Fibroblast of skin of abdomen (primary cell): ENCODE measurements at places on chromosomes 13 and 19.
A peak's percentile ranks its signal among the peaks of the same experiment; 100 is the strongest.

DNA sequence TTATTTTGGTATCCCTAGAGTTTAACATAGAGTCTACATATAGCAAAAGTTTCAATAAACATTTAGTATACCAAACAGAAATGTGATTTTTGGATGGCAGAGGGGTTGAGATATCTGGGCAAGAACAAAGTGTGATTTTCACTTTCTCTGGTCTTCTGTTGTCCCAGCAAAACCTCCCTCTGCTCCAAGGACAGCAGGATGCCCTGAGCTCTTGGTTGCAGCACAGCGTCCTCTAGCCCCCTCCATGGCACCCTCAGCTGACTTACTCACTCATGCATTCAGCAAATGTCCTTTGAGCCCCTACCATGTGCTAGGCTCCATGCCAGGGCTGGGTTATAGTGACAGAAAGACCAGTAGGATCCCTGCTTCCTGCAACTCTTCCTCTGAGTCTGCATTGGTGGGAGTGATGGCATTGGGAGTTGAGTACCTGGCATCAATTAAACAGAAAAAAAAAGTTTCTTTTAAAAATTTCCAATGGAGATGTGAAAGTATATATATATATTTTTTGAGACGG lies 104.8 kb upstream of the UBL3 start:
- DNase-seq = no peak

DNA sequence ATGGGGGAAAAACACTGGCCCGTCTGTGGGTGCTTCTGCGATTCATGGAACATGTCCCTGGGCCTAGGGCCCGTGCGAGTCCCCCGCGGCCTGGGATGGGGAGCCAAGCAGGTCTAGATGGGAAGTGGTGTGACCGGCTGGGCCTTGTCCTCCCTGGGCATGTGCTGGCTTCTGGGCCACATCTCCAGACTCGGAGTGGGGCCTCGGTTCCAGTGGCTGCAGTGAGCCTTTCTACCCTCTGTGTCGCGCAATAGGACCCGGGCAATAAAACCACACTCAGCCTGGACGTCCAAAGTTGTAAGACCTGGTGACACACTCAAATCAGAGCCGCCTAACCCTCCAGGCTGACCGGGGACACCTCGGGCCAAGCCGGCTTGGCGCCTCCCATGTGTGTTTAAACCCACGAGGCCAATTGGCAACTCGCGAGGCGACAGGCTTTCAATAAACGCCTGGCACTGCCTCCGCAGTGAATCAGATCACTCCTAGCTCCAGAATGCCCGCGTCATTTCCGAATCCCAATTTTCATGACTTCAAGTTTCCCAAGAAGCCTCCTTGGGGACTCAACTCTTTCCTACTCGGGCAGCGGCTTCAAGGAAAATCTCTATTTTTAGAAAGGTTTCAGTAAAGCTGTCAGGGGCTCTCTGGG lies 57.3 kb downstream of the KLF2 start:
- peak; percentile 20 for DNase-seq

- DNase-seq = peak; percentile 86
Observed at GRCh38 chr13:111202745-111203144, 87.6 kb downstream of the ARHGEF7 start.

DNA sequence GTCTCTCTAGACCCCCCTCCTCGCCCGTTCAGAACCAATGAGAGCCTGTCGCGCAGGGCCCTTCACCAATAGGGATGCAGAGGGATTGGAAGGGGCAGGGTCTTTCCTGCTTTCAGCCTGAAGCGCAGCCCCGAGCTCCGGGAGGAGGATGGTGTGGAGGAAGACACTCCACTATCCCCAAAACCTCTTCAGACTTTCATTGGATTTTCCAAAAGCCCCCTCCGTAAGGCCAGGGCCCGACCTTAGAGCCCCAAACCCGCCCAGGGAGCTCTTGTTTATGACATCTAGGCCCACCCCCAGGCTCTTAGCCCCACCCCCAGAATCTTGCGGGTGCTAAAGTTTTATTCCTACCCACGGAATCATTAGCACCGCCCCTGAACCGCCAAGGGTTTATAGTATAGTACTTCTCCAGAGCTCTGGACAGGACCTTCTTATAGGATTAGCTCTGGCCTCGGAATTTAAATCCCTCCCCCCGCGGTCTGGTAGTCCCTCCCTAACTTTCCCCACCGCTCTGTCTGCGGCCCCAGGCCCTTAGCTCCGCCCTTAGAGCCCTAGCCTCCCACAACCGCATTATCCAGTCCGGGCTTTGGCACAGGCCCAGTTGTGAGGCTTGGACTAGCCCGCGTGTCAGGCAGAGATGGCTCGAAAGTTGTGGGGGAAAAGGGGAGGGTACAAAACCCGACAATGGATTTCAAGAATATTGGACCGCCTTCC lies 6.6 kb upstream of the EML2 start:
- DNase-seq = peak; percentile 91

- no peak for DNase-seq
Observed at GRCh38 chr13:73828811-73829210, 305.4 kb downstream of the KLF12 start.

GRCh38 chr13:24905242-24905641 lies 141.3 kb downstream of the RNF17 start:
- DNase-seq = peak; percentile 58

DNA sequence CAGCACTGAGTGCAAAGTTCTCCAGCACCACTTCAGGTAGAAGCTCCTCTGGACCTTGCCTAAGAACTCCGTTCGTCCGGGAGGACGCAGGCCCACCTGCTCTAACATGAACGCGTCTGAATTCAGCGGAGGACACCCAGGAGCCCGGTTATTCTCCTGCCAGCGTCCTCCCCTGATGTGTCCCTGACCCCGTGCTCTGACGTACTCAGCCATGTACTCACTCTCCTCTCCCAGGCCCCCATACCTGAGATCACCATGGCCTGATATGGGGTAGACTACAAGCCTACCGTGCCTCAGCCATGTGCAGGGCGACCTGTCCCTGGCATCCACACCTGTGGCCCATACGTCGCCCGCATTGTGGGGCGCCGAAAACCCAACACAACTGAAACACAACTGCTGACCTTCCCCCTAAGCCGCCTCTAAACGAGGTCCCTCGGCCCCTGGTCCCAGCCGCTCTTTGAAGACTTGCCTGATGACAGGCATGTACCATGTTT lies 744 bp upstream of the ZNF584 start:
- no peak for DNase-seq

- no peak for DNase-seq
Observed at GRCh38 chr13:39185326-39185725, 147.1 kb downstream of the NHLRC3 start.

- DNase-seq = no peak
Observed at GRCh38 chr19:567296-567900, 5.0 kb upstream of the BSG start.

- DNase-seq = no peak
Observed at GRCh38 chr19:31174948-31175347, 174.3 kb downstream of the TSHZ3 start.

- DNase-seq = no peak
Observed at GRCh38 chr19:10694706-10695307, 6.4 kb upstream of the QTRT1 start.

DNA sequence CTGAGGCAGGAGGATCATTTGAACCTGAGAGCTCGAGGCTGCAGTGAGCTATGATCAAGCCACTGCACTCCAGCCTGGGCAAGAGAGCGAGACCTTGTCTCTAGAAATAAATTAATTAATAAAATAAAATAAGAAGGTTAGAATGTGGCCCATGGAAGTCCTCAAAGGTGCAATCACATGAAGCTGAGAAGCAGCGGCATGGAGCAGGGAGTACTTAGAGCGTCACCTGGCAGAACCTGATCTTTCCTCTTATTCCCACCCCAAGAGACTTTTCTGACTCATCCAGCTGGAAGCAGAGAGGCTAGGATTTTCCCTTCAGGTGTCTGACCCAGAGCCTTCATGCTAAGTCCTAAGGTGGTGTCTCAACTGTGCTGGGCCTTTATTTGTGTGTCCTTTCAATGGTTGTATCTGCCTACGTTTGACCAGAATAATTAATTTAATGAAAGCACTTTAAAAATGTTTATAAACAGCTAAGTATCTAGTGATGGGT lies 8.9 kb upstream of the MRPS31 start:
- no peak for DNase-seq

DNA sequence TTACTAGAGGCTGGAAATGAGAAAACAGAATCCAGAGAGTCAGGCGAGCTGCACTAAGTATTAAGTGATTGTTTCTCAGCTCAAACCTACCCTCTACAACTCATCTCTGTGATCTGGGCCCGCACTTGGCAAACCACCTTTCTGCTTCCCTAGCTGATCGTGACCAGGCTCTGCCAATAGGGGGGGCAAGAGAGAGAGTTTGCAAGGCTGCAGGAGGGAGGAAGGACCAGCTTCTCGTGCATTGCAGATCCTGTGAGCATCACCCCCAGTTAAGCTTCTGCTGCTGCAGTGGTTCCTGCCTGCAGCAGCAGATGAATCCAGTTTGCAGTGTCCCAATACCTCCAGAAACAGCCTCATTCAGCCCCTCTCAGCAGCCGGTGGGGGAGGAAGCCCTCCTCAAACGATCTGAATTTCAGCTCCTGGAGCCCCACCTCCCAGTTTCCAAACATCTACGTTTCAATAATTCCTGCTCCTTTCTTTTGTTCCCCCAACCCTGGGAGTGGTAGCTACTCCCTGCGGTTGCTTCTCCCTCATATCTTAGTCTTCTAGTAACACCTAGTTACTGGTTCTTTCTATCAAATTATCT lies 20.0 kb downstream of the XRCC1 start:
- peak; percentile 56 for DNase-seq

GRCh38 chr13:113856716-113857065 lies 7.2 kb downstream of the GAS6 start:
- no peak for DNase-seq

DNA sequence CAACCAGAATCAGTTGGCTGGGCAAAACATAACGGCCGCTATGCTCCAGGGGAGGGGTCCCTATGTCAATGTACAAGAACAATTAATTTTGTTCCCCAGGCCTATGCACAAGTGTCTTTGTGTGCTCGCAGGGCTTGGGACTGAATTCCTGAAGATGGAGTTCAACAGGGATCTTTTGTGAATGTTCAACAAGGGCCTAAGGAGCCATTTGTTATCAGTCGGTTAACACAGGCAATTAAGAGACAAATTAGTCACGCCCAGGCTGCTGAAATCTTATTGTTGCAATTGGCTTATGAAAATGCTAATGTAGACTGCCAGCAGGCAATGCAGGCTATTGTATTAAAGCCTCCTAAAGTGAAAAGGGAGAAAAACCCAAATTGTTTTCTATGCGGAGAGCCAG lies 117.5 kb downstream of the ZNF429 start:
- DNase-seq = no peak

- no peak for DNase-seq
Observed at GRCh38 chr13:30157616-30157993, 149.7 kb downstream of the KATNAL1 start.

DNA sequence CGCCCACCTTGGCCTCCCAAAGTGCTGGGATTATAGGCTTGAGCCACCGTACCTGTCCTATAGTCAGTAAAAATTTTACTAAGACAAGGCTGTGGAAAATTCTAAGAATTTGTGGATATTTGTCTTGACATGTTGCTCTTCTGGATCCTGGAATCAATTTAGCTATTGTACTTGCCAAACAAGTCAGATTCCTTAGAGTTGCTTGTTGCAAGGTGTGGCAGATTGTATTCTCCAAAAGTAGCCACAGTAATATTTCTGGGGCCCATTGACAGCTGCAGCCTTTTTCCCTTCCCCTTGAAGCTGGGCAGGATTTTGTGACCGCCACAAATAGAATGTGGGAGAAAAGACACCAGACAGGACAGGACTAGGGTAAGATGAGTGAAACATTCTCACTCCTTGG lies 98.8 kb upstream of the TMTC4 start:
- DNase-seq = no peak

DNA sequence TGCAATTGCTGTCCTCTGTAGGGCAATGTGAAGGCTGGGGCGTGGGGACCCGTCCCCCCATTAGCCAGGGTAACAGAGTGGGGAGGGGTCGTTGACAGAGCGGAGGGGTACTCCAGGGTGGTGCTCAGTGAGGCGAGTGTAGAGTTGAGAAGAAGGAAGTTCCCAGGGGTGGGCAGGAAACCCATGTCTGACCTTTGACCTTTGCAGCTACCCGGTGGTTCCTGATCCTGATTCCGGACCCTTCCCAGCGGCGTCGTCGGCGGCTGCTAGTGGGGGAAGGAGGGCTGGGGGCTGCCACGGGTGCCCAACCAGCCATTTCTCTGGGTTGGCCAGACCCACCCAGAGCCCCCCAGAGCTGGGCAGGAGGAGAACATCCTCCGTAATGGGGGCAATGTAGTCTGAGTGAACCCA lies 2.1 kb upstream of the PLVAP start:
- DNase-seq = no peak

- DNase-seq = peak; percentile 71
Observed at GRCh38 chr13:110306960-110307766, at the start of the genes COL4A1 and COL4A2. Gene COL4A1, minus strand, starts transcription at chr13:110307157. Its CDS starts 130 bp downstream, at chr13:110307027. Gene COL4A2, plus strand, starts transcription at chr13:110307284. Its CDS starts 620 bp downstream, at chr13:110307904.

- no peak for DNase-seq
Observed at GRCh38 chr19:18073197-18073596, 13.5 kb downstream of the IL12RB1 start.

DNA sequence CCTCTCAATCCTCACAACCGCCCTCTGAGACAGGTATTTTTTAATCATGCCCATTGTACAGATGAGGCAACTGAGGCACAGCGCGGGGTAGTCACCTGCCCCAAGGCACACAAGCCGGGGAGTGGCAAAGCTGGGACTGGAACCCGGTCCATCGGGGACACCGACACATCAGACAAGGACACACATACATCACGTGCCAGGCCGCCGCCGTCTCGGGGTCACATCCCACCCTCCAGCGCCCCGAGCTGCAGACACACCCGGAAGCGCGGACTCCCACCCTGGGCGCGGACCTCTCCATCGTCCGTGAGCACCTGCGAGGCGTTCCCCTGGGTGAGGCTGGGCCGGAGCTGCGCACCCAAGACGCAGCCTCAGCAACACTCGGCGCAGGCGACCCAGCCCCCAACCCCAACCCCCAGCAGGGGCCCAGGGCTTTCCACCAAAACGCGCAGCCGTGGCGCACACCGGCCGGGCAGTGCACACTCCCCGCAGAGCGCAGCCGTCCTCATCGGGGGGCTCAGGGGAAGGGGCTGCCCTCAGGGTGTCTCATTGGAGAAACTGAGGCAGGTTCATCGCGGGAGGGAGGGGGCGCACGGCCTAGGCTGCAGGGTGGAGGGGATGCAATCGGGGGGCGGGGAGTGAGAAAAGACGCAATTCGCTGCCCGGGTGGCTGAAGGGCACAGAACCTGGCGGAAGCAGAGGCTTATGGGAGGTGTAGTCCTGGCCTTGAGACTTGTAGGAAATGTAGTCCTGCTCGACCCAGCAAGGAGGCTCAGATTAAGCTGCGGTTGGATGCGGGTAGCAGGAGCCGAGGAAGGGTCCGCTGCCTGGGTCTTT lies 1.9 kb upstream of the LMTK3 start:
- DNase-seq = peak; percentile 60
